Endothelial cell (in vitro differentiated cells): ENCODE measurements at places on chromosomes 11 and 22.

DNA sequence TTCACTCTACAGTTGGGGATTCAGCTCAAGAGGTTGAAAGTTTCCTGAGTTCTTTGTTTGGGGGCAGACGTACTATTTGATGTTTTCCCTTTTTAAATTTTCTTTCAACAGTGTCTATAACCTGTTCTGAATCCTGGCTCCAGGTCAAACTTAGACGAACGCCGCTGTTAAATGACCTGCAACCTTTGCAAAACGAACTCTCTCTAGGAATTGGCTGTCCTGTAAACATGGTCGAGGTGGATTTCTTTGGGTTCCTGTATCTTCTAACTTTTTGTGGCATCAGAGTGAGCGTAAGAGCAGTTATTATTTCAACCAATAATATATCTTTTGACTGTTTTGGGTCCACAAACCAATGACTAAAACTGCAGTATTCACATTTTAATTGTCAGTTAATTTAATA lies 1.6 kb downstream of the OOSP4A start:
- DNase-seq, result no peak
- H3K36me3 ChIP-seq, result no peaks in the 10 kb centered on the region
- peaks cover 2% of the 10 kb centered on the region for H3K27me3 ChIP-seq
- H3K4me1 ChIP-seq, result peaks cover 16% of the 10 kb centered on the region

- H3K36me3 ChIP-seq, result no peaks in the 10 kb centered on the region
- no peak for DNase-seq
- no peak overlapping the region for H3K4me3 ChIP-seq
- no peak overlapping the region for H3K27ac ChIP-seq
- peaks cover 2% of the 10 kb centered on the region for H3K27me3 ChIP-seq
- peaks cover 14% of the 10 kb centered on the region for H3K4me1 ChIP-seq
These were observed 7.7 kb upstream of the MN1 start for GRCh38 chr22:27809226-27809603.

- H3K4me3 ChIP-seq, result no peak overlapping the region
- peak; percentile 28 for DNase-seq
- peaks cover 16% of the 10 kb centered on the region for H3K36me3 ChIP-seq
- peak overlapping the region; percentile 43 for H3K27ac ChIP-seq
- peaks cover 51% of the 10 kb centered on the region for H3K4me1 ChIP-seq
These were observed 36.1 kb downstream of the LIMK2 start for GRCh38 chr22:31248138-31248745.

DNA sequence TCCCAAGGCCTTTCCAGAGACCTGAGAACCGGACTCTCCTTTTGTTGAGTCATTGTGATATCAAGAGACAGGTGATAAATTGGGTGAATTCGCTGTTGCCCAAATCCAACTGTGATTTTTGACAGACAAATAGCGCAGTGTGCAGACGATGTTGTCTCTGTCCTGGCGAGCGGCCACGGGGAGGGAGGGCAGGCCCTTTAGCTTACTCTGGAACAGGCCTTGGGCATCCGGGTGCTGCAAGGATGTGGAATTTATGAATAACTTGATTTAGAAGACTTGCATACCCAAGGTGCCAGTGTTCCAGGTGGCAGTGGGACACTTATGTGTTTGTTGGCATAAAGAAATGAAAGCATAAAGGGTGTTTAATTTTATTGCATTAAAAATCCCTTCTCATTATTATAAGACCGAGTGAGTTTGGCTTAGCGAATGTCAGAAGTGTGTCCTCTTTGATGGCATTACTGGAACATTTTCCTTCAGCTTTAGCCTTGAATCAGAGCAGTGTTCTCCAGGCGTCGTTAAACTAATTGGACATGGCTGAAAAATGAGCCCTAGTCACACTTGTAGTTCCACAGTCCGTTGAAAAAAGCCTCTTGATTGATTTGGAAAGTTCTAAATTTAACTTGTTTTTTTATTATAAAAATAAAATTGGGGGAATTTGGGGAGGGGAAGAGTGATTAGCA lies 9.4 kb downstream of the LDLRAD3 start:
- peaks cover 2% of the 10 kb centered on the region for H3K36me3 ChIP-seq
- H3K27ac ChIP-seq, result no peak overlapping the region
- no peak for DNase-seq
- no peak overlapping the region for H3K4me3 ChIP-seq
- no peaks in the 10 kb centered on the region for H3K27me3 ChIP-seq
